ENCODE measurements at places on chromosomes 6 and 20.

- no peak for DNase-seq
These were observed 662.4 kb downstream of the EPHA7 start for GRCh38 chr6:92756912-92757311.

DNA sequence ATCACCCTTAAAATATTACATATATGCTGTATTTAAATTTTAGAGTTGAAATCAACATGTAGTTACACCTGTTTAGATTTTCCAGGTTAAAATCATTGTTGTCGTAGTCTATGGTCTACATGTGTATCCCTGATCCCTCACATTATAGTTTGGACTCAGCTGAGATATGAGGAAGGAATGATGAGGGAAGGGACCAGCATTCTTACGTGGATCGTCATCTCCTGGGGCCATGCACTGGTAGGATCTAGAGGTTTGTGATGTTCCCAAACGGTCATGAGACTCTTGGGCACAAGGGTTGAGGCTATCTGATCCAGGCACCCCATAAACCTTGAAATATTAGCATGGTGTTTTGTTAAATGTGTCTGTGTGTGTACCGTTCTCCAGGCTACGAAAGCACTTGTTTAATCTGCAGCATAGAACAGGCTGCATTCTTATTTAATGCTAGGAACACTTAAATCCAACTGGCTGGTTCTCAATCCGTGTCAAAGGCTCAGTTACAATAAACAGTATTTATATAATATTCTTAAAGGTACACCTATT, 55.4 kb downstream of the IPCEF1 start:
- no peak for DNase-seq

- no peak for DNase-seq
These were observed 43.2 kb downstream of the PACRG start for GRCh38 chr6:162770955-162771354.

DNA sequence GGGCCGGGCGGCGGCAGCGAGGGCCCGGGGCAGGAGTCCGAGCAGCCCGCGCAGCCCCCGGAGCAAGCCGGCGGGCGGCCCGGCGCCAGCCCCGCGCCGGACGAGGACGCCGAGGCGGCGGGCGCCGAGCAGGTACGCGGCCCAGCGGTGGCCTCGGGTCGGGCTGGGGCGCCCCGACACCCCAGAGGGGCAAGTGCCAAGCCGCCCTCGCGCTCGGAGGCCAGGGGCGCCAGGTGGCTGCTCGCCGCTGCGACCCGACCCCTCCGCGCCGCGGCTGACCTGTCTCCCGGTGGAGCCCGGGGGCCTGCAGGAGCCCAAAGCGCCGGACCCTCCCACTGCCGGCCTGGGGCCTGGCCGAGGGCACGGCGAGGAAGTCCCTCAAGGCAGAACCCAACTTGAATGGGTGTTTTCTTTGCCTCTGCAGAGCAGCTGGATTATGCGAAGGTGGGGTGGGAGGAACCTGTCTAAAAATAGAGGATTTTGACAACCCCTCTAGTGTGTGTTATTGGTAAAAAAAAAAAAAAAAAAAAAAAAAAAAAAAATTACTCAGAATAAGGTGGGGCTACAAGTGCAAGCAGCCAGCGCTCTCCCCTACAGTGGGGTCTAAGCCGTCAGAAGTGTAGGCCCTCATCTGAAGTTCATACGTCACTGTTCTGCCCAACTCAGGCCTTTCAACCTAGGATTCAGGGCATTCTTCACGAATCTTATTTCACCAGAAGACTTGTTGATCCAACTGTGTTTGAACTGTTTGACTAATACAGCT, 609 bp downstream of the OGFRL1 start:
- DNase-seq = peak; percentile 53

DNA sequence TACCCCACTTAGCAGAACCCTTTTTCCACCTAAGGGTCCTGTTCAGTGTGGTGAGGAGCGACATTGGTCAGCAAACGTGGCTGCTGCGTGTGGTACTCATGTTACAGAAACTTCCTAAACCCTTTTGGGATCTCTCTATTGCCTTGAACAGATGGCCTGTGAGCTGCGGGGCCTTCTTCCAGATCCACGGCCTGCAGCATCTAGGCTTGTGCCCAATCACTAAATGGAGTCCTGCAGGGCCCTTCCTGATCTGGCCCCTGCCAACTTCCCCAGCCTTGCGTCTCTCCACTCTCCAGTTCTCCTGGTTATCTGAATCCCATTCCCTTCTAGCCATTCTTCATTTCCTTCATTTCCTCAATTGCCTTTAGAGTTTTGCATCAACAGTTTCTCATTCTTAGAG, 85.6 kb downstream of the PDE7B start:
- no peak for DNase-seq

DNA sequence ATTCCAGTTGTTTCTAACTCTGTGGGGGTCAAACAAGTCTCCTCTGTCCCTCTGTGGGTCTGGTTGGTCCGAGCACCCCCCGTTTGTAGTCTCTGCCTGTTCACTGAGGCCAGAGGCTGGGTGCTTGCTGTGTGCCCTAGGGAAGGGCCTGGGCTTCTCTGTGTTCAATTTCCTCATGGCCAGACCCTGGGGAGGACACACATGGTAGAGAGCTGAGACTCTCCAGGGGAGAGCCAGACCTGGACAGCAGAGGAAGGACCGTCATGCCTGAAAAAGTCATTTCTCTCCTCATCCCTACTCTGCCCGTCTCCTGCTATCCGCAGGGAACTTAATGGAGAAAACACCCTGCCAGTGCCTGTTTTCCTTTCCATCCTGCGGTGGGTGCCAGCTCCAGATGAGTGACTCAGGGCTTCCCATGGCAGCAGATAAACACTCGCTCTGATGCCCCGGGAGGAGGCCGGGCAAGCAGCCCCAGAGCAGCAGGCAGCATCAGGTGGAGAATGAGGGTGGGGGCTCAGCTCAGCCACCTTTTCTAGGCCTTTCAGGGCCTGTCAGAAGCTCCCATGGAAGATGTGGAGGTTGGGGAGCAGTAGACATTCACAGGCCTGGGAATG, 51.9 kb downstream of the SNAI1 start:
- no peak for DNase-seq

- no peak for DNase-seq
These were observed 48.1 kb downstream of the MCUR1 start for GRCh38 chr6:13766201-13766634.

DNA sequence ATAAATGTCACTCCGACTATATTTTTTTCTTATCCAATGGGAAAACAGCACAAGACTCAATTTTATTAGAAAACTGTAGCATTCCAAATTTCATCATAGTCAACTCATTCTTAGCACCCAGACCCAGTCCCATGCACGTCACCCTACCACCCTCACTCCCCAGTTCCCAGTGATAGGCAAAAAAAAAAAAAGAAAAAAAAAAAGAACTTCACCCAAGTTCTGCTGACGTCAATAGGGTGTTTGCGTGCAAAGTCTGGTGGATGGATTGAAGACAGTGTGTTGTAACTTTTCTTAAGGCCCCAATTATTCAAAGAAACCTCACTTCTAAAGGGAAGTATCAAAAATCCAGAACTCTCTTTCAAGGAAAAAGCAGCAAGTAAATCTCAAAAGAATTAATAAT, 213.9 kb upstream of the PRDM1 start:
- DNase-seq = no peak

DNA sequence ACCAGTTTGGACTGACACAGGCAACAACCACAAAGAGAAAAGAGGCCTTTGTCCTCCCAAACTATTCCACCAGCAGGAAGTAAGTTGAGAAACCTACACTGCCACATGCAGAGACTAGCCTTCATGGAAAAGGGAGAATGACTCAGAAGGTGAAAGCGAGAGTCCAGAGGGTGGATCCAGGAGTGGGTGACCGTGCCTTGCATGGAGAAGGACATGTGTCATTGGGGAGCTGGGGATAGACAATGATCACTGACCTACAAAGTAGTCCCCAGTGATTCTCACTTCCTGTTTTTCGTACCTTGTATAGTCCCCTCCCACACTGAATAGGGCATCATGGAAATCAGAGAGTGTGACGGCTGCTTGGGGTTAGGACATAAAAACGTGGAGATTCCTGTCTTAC, 91.9 kb downstream of the MYLK4 start:
- no peak for DNase-seq

- no peak for DNase-seq
These were observed 16.7 kb downstream of the SLC13A3 start for GRCh38 chr20:46634528-46634927.

GRCh38 chr6:155994086-155994485, 538.4 kb upstream of the NOX3 start:
- DNase-seq = no peak

- DNase-seq = peak; percentile 72
These were observed 797 bp downstream of the SMIM13 start for GRCh38 chr6:11094411-11094851.

GRCh38 chr6:136763716-136764516, 28.4 kb downstream of the MAP3K5 start:
- no peak for DNase-seq

- DNase-seq = no peak
These were observed 88.0 kb upstream of the ELOVL5 start for GRCh38 chr6:53436526-53437303.

DNA sequence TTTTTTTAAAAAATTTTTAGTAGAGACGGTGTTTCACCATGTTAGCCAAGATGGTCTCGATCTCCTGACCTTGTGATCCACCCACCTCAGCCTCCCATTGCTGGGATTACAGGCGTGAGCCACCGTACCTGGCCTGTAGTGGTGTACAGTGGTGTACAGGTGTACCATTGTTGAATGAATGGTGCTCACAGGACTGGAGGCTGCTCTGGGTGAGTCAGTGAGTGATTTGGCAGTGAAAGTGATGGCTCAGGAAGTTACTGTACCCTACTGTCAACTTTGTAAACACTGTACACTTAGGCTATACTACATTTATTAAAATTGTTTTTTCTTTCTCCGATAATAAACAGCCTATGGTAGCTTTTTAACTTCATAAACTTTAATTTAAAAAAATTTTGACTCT, 122.8 kb upstream of the EEF1E1 start:
- no peak for DNase-seq

DNA sequence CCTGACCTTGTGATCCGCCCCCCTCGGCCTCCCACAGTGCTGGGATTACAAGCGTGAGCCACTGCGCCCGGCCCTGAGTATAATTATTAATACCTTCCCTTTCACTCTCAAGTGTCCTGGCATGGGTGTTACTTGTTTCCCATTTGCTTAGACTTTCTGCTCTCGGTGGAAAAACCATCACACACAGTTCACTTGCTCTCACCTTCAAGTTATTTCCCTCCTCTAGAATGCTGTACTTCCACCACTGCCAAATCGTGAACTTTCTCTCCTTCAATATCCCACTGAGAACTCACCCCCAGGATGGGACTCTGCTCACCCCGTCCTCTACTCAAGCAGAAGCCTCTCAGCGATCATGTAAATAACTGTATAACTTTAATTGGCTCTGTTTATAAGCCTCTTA, 4.6 kb upstream of the HIVEP1 start:
- DNase-seq = no peak
